ENCODE measurements at places on chromosomes 5 and 9. TPM values are rescaled to one million over a fixed set of nuclear protein-coding genes. Genes with fewer than 3 reads are reported as not detected.

Gene SH3PXD2B
- total RNA-seq = 42.3 TPM

Gene ACOT12
- not detected for total RNA-seq

Gene HTR4
- total RNA-seq = not detected

Gene FGD3
- total RNA-seq = not detected

Gene LHX3
- total RNA-seq = 0.22 TPM

Gene RASGRF2
- total RNA-seq = not detected

Gene IL3
- total RNA-seq = not detected

Gene HNRNPH1
- total RNA-seq = 981 TPM

Gene SELENOP
- total RNA-seq = 5.8 TPM

Gene DDX4
- total RNA-seq = not detected

Gene UCK1
- 20.0 TPM for total RNA-seq

Gene DND1
- total RNA-seq = 5.1 TPM

Gene CDH6
- total RNA-seq = not detected

Gene NR6A1
- 2.0 TPM for total RNA-seq

Gene TSSK1B
- total RNA-seq = 0.39 TPM

Gene CLIC3
- total RNA-seq = 1.2 TPM

Gene OR13C5
- not detected for total RNA-seq

Gene SPIN1
- 80.9 TPM for total RNA-seq

Gene LCN1
- not detected for total RNA-seq

Gene CEP78
- total RNA-seq = 13.7 TPM

Gene ZNF454
- not detected for total RNA-seq

Gene TRPM6
- not detected for total RNA-seq

Gene FAF2
- total RNA-seq = 97.2 TPM

Gene RMI1
- 6.9 TPM for total RNA-seq

Gene GZMA
- total RNA-seq = not detected

Gene IFNA13
- total RNA-seq = not detected

Gene SIMC1
- 25.4 TPM for total RNA-seq

Gene BTNL8
- not detected for total RNA-seq

Gene SIT1
- total RNA-seq = not detected

Gene SH3GL2
- total RNA-seq = not detected

Gene SAXO1
- not detected for total RNA-seq

Gene PCDHB10
- total RNA-seq = 1.2 TPM

Gene NPR3
- 1.1 TPM for total RNA-seq

Gene BHMT
- total RNA-seq = not detected

Gene CATSPER3
- total RNA-seq = 0.91 TPM

Gene HRH2
- total RNA-seq = not detected

Gene B4GALT7
- total RNA-seq = 37.9 TPM

Gene AJM1
- total RNA-seq = 5.6 TPM

Data from MCF 10A (cell line).